ENCODE measurements at places on chromosomes 5 and 9. TPM values are rescaled to one million over a fixed set of nuclear protein-coding genes. Genes with fewer than 3 reads are reported as not detected.

GRCh38 chr5:1021136-1021968 lies 12.8 kb downstream of the NKD2 start:
- DNase-seq: no peak

- DNase-seq: no peak
These were observed 1.1 kb upstream of the DAP start for GRCh38 chr5:10761933-10762775.

DNA sequence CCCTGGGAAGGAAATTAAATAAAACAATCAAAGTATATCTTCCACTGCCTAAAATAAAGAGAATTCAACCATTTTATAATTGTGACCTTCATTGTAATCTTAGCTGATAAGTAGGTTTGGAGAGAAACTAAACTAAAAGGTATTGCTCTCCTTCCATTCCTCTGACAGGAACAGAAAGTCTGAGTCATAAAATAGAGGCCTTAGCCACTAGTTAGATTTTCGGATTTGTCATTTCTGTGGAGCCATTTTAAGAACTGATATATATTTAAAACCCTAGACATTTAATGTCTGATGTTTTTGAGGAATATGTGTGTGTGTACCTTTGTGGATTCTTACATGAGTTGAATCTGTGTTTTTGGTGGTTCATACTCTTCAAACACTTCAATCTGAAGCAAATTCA lies 11.8 kb upstream of the TMC1 start:
- DNase-seq: no peak

- no peak for DNase-seq
These were observed 7.6 kb downstream of the OLFML2A start for GRCh38 chr9:124784509-124784908.

- no peak for DNase-seq
These were observed 298.3 kb downstream of the BNC2 start for GRCh38 chr9:16572005-16572734.

IL3 gene
- not detected for total RNA-seq

DNA sequence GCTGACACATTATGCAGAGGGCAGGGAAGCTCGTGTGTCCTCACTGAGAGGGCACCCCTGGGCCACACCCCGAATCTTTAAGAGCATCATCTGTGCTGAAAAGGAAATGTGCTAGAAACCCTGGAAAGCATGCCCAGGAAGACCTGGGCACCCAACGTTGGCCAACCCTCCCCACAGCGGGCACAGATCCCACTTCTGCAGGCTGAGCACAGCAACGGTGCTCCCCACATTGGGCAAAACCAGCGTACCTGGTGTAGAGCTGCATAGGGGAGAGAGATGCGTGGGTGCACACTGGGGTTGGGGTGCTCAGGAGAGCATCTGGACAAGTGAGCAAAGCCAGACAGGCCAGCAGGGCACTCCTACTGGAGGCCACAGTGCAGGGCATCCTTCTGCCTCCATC lies 32.6 kb downstream of the ROR2 start:
- DNase-seq: no peak

DNA sequence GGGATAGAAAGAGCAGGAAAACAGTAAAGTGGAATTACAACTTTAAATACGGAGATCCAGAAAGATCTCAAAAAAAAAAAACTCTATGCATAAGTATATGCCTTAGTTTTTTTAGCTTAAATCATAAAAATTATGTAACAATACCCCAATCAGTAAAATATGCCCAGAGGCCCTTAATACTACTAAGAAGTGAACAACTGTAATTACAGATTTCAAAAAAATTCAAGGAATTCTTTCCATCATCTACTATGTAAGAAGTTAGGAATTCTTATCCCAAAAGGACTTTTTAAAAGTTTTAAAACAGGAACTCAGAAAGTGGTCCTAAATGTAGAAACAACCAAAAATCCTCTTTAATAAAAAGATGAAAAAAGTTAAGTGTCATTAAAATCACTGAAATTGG lies 111.3 kb downstream of the SSBP2 start:
- DNase-seq: no peak

TNPO1 gene
- 79.0 TPM for total RNA-seq

DNA sequence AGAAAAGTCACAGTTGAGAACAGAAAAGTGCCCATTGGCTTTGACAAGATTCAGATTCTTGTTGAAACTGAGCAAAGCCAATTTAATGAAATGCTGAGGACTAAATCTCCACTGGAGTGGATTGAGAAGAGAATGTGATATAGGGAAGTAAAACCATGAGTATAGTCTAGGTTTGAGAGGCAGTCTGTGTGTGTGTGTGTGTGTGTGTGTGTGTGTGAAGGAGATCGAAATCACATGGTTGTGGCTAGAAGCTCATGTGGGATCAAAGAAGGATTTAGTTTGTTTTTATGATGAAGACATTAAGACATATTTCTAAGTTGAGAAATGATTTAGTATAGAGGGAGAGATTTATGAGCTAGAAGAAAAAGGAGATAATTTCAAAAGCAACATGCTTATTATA lies 275.7 kb upstream of the DAB2 start:
- no peak for DNase-seq

DNA sequence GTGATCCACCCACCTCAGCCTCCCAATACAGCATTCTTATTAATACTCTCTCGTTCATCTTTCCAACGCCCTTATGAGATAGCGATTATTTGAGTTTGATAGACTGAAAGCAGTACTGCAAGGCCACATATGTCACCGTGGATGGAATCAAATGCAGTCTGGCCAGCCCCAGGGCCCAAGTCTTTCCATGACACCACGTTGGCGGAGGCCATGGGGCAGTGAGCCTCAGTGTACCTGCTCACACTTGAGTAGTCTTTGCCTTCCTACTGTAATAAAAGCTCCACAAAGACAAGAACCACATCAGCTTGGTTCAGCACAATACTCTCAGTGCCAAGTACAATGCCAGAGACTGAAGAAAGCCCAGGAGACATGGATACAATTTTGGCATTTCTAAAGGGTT lies 88.5 kb downstream of the TTLL11 start:
- DNase-seq: no peak

- DNase-seq: peak; percentile 0
These were observed 144.6 kb upstream of the PPP1R26 start for GRCh38 chr9:135334953-135335460.

LHX3 gene
- not detected for total RNA-seq

- no peak for DNase-seq
These were observed 73.1 kb downstream of the TRPM3 start for GRCh38 chr9:71048280-71048679.

DNA sequence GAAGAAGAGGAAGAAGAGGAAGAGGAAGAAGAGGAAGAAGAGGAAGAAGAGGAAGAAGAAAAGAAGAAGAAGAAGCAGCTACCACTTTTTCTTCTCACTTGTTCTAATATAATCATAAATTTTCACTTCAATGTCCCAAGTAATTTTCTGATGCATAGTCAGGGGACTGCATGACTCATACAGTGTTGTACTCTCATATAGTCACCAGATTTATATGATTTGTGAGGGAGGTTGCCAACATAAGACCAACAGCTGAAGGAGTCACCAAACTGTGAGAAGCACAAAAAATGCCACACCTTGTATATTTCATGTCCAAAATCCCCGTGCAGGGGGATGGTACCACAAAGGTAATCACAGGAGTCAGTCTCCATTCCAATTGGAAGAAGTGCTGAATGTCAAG lies 32.7 kb upstream of the DMRTA1 start:
- DNase-seq: no peak

FBP2 gene
- total RNA-seq: not detected

- no peak for DNase-seq
These were observed 125.3 kb upstream of the MARCHF11 start for GRCh38 chr5:16304846-16305245.

GRCh38 chr5:78985116-78985724 lies at the start of gene ARSB:
Gene ARSB, minus strand, starts transcription at chr5:78985310. Its CDS starts 62 bp downstream, at chr5:78985248.
- peak; percentile 15 for DNase-seq

CLIC3 gene
- total RNA-seq: 5.4 TPM

- DNase-seq: no peak
These were observed 593 bp upstream of the NAA35 start for GRCh38 chr9:85940275-85940831.

DNA sequence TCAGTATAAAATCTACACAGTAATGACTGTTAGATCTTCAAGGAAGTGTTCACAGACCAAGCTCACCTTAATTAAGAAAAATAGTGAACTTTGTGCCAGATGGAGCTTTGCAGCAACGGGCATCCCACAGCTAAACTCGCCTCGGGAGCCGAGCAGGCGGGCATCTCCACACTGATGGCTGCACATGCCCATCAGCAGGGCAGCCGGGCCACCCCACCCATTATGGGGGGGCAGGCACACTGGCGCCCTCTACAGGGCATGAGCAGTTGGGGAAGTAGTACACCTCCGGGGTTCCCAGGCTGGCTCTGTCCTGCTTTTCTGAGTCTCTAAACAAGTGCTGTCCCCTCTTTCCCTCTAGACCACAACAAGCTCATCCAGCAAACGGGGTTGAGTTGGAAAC lies 21.6 kb downstream of the ANKS6 start:
- peak; percentile 39 for DNase-seq

PCDHGA6 gene
- total RNA-seq: 0.19 TPM

DNA sequence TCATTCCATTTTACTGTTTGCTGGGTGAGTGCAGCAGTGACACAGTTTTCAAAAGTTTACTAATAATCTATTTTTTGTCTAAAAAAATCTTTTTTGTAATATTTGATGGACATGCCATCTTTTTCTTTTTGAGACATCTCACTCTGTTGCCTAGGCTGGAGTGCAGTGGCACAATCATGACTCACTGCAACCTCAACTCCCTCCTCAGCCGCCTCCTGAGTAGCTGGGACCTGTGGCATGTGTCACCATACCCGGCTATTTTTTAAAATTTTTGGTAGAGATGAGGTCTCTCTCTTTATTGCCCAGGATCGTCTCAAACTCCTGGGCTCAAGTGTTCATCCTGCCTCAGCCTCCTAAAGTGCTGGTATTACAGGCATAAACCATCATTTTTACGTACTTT lies 86.0 kb downstream of the KDM4C start:
- no peak for DNase-seq

DNA sequence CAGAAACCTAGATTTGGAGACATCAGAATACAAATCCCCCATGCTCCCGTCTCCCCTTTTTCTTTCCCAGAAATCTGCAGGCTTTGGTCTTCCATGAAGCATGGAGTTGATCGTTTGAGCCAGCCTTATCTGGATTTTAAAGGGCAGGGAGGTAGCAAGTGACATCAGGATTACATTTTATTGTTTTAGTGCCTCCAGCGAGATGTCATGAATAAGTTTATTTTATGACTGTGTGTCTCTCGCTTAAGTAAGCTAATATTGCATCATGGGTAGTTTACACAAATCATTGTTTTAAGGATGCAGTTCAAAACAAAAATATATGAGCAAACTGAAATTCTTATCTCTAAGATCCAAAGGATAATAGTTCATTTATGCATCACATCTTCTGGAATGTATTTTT lies 50.7 kb upstream of the TNFSF8 start:
- no peak for DNase-seq

RHOBTB3 gene
- total RNA-seq: 4.8 TPM
